Right renal cortex interstitium (tissue), 3 donors: ENCODE measurements at places on chromosomes 3 and 15. TPM values are rescaled to one million over a fixed set of nuclear protein-coding genes. Genes with fewer than 3 reads are reported as not detected.

ERICH6 gene
- polyA plus RNA-seq, result 0.50 TPM

- no peak for DNase-seq
These were observed 1.0 kb upstream of the RAB8B start for GRCh38 chr15:63188247-63188925.

GRCh38 chr3:108455212-108455705, 55.1 kb downstream of the MYH15 start:
- DNase-seq, result no peak

DNA sequence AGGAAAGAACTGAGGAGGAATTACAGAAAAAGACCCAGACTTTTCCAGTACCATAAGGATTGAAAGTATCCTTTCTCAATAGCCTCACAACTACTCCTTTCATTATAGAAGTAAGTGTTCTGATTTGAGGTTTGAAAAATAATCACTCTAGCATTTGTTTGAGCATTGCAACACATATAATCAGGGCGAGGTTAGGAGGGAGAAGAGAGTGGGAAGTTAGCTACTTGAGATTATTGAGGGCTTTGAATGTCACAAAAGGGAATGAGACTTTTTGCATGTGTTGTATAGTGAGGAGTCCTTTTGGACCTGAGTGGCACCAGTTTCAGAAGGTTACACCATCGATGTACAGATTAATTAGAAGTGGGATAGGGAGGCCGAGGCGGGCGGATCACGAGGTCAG, 65.2 kb upstream of the TNIK start:
- no peak for DNase-seq

GRAMD1C gene
- 24.1 TPM for polyA plus RNA-seq

FYCO1 gene
- polyA plus RNA-seq, result 18.5 TPM

PPP2R3A gene
- polyA plus RNA-seq, result 23.2 TPM

- DNase-seq, result no peak
These were observed 54.4 kb downstream of the CNTN4 start for GRCh38 chr3:2153053-2153452.

GRCh38 chr3:87982421-87982820, 76.4 kb downstream of the CGGBP1 start:
- no peak for DNase-seq

DNA sequence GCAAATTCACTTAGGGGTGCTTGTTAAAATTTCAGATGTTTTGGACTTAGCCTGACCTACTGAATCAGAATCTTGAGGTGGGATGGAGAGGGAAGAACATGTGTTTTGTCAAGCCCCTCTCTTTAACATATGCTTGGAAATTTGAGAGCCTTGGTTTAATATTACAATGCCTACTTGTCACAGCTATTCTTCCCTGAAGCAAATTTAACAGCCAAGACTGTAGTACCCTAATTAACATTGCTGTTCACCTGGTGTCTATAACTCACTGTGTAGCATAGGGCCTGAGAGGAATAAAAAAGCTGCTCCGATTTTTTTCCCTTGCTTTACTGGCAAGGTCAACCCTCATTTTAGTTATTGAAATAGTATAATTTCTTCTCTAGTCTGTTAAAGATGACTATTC, 880.1 kb downstream of the CADM2 start:
- no peak for DNase-seq

GPR27 gene
- 8.5 TPM for polyA plus RNA-seq

GOLGA6L7 gene
- 0.32 TPM for polyA plus RNA-seq

DNA sequence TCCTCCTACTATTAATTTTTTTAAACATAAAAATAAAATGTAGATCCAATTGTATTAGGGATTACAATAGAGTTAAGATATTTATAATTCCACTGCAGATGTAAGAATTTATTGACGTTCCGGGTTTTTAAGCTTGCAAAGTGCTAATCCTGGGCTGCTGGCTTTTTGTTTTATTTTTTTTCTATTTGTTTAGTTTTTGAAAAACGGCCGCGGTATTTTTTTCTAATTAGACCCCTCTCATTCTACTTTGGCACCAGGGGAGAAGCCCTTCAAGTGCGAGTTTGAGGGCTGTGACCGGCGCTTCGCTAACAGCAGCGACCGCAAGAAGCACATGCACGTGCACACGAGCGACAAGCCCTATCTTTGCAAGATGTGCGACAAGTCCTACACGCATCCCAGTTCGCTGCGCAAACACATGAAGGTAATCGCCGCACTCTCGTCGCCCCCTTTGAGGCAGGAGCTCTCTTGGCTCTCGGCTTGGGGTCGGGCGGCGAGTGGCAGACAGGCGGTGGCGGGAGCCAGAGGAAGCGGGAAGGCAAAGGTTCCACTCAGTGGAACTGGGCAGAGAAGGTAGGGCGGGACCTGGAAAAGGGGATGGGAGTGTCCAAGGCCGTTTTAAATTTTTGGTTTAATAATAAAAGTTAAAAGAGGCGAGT, 3.2 kb downstream of the ZIC1 start:
- DNase-seq, result no peak

BHLHE40 gene
- polyA plus RNA-seq, result 26.4 TPM

GRCh38 chr3:48656841-48657281, 5.8 kb downstream of the CELSR3 start:
- DNase-seq, result no peak

KBTBD13 gene
- polyA plus RNA-seq, result 0.07 TPM

ZNF717 gene
- 14.6 TPM for polyA plus RNA-seq

SNTN gene
- not detected for polyA plus RNA-seq

- DNase-seq, result no peak
These were observed 42.2 kb upstream of the RASGRF1 start for GRCh38 chr15:79132770-79133169.

DNA sequence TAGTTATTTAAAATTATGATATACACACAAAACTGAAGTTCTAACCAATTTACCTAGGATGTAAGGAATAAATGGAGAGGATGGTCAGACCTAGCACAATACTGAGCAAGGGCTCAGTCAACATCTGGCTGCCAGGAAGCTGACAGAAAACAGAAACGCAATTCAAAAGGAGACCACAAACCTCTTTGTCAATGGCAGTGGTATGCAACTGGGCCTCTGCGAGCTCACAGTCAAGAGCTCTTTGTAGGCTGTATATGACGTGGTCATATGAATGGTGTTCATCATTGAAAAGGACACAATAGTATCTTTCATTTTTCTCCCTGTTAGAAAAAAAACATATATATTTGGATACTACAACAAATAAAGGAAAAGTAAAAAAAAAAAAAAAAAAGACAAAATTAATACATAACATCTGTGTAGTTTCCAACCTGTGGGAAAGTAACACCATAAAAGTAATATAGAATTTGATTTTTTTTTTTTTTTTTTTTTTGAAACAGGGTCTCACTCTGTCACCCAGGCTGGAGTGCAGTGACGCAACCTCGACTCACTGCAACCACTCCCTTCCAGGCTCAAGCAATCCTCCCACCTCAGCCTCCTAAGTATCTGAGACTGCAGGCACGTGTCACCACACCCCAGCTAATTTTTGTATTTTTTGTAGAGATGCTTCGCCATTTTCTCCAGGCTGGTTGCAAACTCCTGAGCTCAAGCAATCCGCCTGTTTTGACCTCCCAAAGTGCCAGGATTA, 37.9 kb downstream of the UBR1 start:
- no peak for DNase-seq

DNA sequence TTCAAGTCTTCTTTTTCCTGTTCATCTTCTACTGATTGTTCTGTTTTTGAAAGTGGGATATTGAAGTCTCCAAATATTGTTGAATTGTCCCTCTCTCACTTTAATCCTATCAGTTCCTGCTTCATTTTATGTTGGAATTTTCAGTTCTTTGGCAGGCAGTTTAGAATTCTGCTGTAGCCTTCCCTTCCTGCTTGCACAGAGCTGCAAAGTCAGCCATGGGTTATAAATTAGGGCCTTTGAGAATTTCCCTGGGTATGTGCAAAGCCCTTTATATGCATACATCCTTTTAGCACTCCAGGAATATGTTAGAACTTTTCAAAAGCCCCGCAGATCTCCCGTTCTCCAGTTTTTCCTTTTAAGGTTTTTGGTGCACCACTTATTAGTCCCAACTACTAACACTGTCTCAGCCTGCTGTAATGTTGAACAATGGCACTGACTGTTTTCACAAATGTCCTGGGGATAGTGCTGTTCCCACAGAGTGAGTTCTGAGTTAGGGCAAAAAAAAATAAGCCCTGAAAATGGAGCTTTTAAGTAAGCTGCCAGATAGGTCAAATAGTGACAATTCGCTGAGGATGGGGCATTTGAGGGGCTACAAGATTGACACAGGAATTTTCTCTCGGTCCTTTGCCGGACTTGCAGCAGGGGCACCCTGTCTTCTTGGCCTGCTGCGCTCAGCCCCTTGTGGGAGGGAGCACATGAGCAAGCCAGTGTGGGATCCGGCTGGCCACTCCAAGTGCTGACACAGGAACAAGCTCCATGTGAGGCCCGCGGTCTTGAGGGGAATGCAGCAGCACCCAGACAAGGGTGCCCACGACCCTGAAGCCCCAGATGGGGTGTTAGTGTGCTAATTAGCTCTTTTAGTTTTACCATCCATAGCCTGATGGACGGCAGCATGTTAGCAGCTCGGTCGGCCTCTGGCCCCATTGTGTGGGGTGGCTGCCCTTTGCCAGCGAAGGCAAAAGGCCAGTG, 96.0 kb downstream of the VPS8 start:
- DNase-seq, result no peak
